ENCODE measurements at places on chromosomes 16 and 17. TPM values are rescaled to one million over a fixed set of nuclear protein-coding genes. Genes with fewer than 3 reads are reported as not detected.

- no peaks in the 10 kb centered on the region for H3K27me3 ChIP-seq
- H3K36me3 ChIP-seq: peaks cover 57% of the 10 kb centered on the region
- peaks cover 18% of the 10 kb centered on the region for H3K4me1 ChIP-seq
- no peak overlapping the region for H3K27ac ChIP-seq
These were observed 20.4 kb downstream of the CARHSP1 start for GRCh38 chr16:8848231-8848938.

GRCh38 chr17:43449470-43450248 lies 34.1 kb upstream of the DHX8 start:
- H3K4me1 ChIP-seq: no peaks in the 10 kb centered on the region
- no peak overlapping the region for H3K4me3 ChIP-seq
- H3K27ac ChIP-seq: no peak overlapping the region

DNA sequence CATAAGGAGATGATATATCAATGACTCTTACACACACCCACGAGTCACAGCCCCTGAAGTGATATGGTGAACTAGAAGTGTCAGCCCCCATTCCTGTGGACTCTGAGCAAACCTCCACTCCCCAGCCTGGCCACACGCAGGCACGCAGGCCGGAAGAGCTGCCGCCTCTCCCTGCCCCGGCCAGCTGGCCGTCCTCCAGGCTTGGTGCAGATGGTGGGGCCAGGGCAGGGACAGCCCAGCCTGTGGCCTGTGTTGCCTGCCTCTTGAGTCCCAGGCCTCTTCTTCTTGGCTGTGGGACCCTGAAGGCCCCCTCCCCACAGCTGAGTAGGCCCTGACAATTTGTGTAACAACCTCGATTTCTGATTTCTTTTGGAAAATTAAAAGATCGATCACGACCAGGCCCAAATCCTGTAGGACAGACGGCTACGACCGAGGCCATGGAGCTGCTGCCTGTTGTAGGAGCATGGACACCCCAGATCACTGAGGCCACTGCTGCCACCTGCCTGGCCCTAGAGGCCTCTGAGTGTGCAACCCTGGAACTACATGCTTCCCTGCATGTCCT lies 10.0 kb upstream of the MPRIP start:
- no peak overlapping the region for H3K4me3 ChIP-seq
- no peak for DNase-seq
- no peak overlapping the region for H3K27ac ChIP-seq
- H3K4me1 ChIP-seq: peaks cover 34% of the 10 kb centered on the region
- H3K36me3 ChIP-seq: no peaks in the 10 kb centered on the region

G6PC3 gene
- total RNA-seq: 35.2 TPM

KRT222 gene
- total RNA-seq: not detected

ADAP2 gene
- 16.0 TPM for total RNA-seq
